ENCODE measurements at places on chromosomes 11 and 22. TPM values are rescaled to one million over a fixed set of nuclear protein-coding genes. Genes with fewer than 3 reads are reported as not detected.

The LDHAL6A gene
- total RNA-seq, result not detected

The APOBEC3G gene
- 48.5 TPM for total RNA-seq

The CRYAB gene
- total RNA-seq, result not detected

The SCGB1D2 gene
- not detected for total RNA-seq

The SYCE3 gene
- not detected for total RNA-seq

The TMEM218 gene
- 18.2 TPM for total RNA-seq

The PCSK7 gene
- 160 TPM for total RNA-seq

The C11orf86 gene
- not detected for total RNA-seq

GRCh38 chr22:24164243-24164642 lies 17.0 kb upstream of the SUSD2 start:
- no peak for DNase-seq
- peaks cover 13% of the 10 kb centered on the region for H3K36me3 ChIP-seq
- no peak overlapping the region for H3K4me3 ChIP-seq
- H3K27me3 ChIP-seq, result no peaks in the 10 kb centered on the region
- peak overlapping the region; percentile 15 for H3K27ac ChIP-seq
- peaks cover 12% of the 10 kb centered on the region for H3K4me1 ChIP-seq

DNA sequence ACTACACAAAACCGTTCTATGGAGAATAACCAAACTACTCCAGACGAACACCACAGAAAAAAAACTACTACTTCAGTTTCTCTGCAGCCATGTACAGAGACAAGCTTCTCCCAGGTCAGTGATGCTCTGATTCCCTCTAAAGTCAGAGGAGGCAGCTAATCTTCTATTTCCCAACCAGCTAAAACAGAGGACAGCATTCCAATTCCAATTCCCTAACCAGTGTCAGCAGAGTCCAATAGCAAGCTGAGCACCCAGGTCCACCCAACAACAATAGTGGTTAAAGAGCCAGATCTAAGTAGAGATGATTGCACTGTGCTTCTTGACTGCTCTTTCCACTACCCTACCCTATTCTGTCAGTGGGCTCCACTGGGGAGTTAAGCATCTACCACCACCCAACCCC lies 6.7 kb downstream of the XKR3 start:
- no peaks in the 10 kb centered on the region for H3K36me3 ChIP-seq
- H3K27ac ChIP-seq, result no peak overlapping the region
- DNase-seq, result no peak
- H3K27me3 ChIP-seq, result peaks cover 16% of the 10 kb centered on the region

DNA sequence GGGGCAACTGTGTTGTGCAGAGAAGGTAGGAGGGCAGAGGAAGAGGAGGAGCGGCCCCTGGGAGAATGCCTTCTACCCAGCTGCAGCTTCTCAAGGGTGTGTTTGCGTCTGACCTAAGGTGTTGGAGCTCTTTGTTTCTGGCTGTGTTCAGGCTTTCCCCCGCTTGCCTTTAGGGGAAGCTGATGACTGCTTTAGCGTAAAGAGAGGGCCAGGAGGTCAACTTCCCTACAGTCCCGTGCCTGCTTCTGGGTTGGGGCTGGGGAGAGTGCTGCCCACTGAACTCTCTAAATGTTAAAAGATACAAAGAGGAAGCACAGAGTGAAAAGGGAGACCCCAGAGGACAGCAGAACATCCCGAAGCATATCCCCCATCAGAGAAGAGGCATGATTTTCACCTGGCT lies 99.2 kb downstream of the PTPRJ start:
- peaks cover 53% of the 10 kb centered on the region for H3K36me3 ChIP-seq
- DNase-seq, result no peak
- peak overlapping the region; percentile 45 for H3K27ac ChIP-seq
- peaks cover 62% of the 10 kb centered on the region for H3K4me1 ChIP-seq
- no peaks in the 10 kb centered on the region for H3K27me3 ChIP-seq
- H3K4me3 ChIP-seq, result no peak overlapping the region

GRCh38 chr11:11836676-11837231 lies 5.0 kb upstream of the USP47 start:
- H3K27me3 ChIP-seq, result peaks cover 37% of the 10 kb centered on the region
- DNase-seq, result no peak
- no peaks in the 10 kb centered on the region for H3K36me3 ChIP-seq
- peaks cover 6% of the 10 kb centered on the region for H3K4me1 ChIP-seq
- no peak overlapping the region for H3K4me3 ChIP-seq
- H3K27ac ChIP-seq, result no peak overlapping the region

- DNase-seq, result peak; percentile 87
- no peaks in the 10 kb centered on the region for H3K36me3 ChIP-seq
- H3K27ac ChIP-seq, result peak within 1 kb of the TSS; percentile 89
These were observed at the start of the genes MPST and TST for GRCh38 chr22:37019309-37020191. Gene MPST, plus strand, starts transcription at chr22:37019742. Its CDS starts 95 bp downstream, at chr22:37019837. Gene TST, minus strand, starts transcription at chr22:37019447. Its CDS starts 715 bp downstream, at chr22:37018732.

- H3K27me3 ChIP-seq, result peaks cover 6% of the 10 kb centered on the region
- H3K27ac ChIP-seq, result no peak overlapping the region
- no peak overlapping the region for H3K4me3 ChIP-seq
- peaks cover 4% of the 10 kb centered on the region for H3K4me1 ChIP-seq
- DNase-seq, result no peak
These were observed 246.5 kb downstream of the CADM1 start for GRCh38 chr11:115257678-115258077.

- no peak overlapping the region for H3K27ac ChIP-seq
- H3K4me3 ChIP-seq, result no peak overlapping the region
- no peaks in the 10 kb centered on the region for H3K4me1 ChIP-seq
- no peak for DNase-seq
- peaks cover 4% of the 10 kb centered on the region for H3K27me3 ChIP-seq
These were observed 186.6 kb upstream of the MTNR1B start for GRCh38 chr11:92782806-92783205.

GRCh38 chr11:69817265-69818230 lies 1.7 kb downstream of the FGF3 start:
- H3K27me3 ChIP-seq, result peaks cover 33% of the 10 kb centered on the region
- H3K36me3 ChIP-seq, result no peaks in the 10 kb centered on the region
- H3K4me3 ChIP-seq, result no peak overlapping the region

DNA sequence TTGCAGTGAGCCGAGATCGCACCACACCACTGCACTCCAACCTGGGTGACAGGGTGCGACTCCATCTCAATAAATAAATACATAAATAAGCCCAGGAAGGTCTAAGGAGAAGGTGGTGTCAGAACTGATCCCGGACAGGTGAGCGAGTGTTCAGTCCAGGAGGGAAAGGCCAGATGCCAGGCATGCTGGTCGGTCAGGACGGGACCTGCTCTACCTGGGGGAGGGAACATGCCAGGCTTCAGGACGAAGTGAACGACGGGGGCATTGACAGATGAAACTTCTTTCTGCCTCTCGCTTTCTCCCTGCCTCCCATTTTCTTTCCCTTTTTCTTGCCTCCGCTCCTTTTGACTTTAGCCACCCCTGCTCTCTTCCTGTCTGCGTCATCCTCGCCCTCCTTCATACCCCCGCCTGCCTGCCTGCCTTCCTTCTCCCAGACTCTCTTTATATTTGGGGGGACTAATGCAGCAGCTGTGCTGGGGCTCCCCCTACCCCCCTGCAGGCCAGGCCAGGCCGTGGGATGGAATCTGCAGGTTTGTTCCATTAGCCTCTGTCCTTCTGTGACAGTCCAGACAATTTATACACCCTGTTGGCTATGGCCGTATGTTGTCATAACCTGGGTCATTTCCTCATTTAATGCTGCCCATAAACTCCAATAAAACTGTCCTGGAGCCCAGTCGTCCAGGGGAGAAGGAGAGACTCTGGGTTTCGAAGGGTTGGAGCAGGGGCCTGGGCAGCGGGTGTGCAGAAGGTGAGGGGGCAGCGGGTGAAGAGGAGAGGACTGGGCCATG lies 209.2 kb upstream of the TBCEL start:
- no peak overlapping the region for H3K27ac ChIP-seq
- H3K27me3 ChIP-seq, result peaks cover 13% of the 10 kb centered on the region
- no peak overlapping the region for H3K4me3 ChIP-seq
- H3K4me1 ChIP-seq, result no peaks in the 10 kb centered on the region
- DNase-seq, result no peak

DNA sequence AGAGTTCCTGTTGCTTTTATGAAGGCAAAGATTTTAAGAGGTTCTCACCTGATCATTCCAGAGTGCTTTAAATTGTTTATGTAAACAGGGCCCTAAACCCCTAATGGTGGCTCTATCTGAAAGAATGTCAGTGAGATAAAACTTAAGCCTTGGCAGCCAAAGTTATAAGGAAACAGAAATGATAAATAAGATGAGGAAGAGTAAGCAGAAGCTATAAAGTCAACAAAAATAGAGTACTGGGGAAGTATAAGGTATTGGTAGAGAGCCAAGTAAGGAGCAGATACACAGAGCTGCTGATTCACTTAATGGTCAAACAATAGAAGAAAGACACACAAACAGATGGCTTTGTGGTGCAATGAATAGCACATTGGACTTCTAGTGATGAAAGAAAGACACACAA lies 37.9 kb downstream of the TMPRSS5 start:
- peaks cover 2% of the 10 kb centered on the region for H3K4me1 ChIP-seq
- peaks cover 15% of the 10 kb centered on the region for H3K27me3 ChIP-seq
- no peaks in the 10 kb centered on the region for H3K36me3 ChIP-seq
- no peak overlapping the region for H3K4me3 ChIP-seq
- no peak overlapping the region for H3K27ac ChIP-seq
- no peak for DNase-seq

GRCh38 chr22:19811811-19812771 lies 42.6 kb downstream of the GNB1L start:
- no peak for DNase-seq
- H3K4me1 ChIP-seq, result no peaks in the 10 kb centered on the region
- no peaks in the 10 kb centered on the region for H3K36me3 ChIP-seq
- H3K27ac ChIP-seq, result no peak overlapping the region
- no peaks in the 10 kb centered on the region for H3K27me3 ChIP-seq
- no peak overlapping the region for H3K4me3 ChIP-seq

GRCh38 chr22:37549704-37550059 lies 10.6 kb upstream of the CDC42EP1 start:
- DNase-seq, result no peak
- peaks cover 6% of the 10 kb centered on the region for H3K4me1 ChIP-seq

DNA sequence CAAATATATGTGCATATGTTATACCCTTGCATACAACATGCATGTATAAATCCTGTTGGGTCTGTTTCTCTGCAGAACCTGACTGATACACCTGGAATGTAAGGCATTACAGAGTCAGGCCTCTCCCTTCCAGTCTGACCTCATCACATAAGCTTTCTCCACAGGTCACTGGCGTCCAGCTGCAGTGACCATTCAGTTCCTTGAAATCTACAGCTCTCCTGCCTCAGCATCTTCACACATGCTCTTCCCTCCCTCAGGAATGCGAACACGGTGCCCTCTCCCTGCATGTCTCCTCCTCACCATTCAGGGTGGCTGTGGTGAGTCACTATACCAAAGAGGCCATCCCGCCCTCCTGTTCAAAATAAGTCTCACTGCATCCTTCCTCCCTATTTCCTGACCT lies 657.8 kb upstream of the B3GAT1 start:
- DNase-seq, result no peak
- H3K27me3 ChIP-seq, result no peaks in the 10 kb centered on the region
- no peak overlapping the region for H3K27ac ChIP-seq
- H3K4me1 ChIP-seq, result no peaks in the 10 kb centered on the region

- DNase-seq, result no peak
- no peaks in the 10 kb centered on the region for H3K36me3 ChIP-seq
- H3K4me3 ChIP-seq, result no peak overlapping the region
- no peak overlapping the region for H3K27ac ChIP-seq
- H3K4me1 ChIP-seq, result peaks cover 3% of the 10 kb centered on the region
These were observed 10.0 kb upstream of the MTMR3 start for GRCh38 chr22:29872989-29873388.

GRCh38 chr22:29503811-29504372 lies 23.9 kb downstream of the NEFH start:
- no peak overlapping the region for H3K27ac ChIP-seq
- no peak overlapping the region for H3K4me3 ChIP-seq
- no peak for DNase-seq
- H3K27me3 ChIP-seq, result no peaks in the 10 kb centered on the region
- H3K4me1 ChIP-seq, result no peaks in the 10 kb centered on the region

- H3K36me3 ChIP-seq, result no peaks in the 10 kb centered on the region
- H3K27me3 ChIP-seq, result peaks cover 13% of the 10 kb centered on the region
- no peak for DNase-seq
- H3K27ac ChIP-seq, result no peak overlapping the region
These were observed 14.0 kb upstream of the PRODH start for GRCh38 chr22:18950141-18950540.
